ENCODE measurements at places on chromosomes 16 and 17.

DNA sequence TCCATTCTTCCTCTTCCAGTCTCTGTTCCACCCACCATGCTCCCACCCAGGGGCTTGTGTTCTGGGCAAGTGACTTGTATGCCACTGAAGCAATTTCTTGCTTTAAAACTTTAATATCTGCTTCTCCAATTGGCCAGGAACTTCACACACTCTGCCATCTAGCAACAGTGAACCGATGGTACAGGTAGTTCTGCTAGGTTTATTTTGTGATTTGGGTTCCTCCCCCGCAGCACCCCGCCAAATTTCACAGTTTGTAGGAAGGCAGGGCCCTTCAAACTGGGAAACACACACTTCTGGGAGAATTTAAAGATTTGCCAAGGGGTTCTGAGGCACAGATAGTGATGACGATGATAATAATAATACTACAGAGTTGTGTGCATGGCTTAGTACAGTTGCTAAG lies 3.3 kb downstream of the ARSG start:
- DNase-seq: no peak

DNA sequence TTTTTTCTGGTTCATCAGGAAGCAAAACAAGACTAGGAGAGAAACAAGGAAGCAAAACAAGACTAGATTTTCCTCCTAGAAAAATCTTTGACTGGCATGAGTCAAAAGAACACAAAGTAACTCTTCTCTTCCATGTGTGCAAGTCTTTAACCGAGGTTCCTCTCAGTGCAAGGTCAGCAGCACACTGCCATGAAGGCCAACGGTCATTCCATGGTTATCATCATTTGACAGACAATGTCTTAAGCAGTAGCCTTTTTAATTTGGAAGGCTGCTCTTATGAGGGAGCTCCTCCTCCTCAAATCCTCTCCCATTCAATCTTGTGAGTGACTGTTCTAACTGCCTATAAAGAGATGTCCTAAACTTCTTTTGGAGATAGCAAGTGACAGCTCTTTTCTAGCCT lies 15.4 kb upstream of the DHRS13 start:
- no peak for DNase-seq

GRCh38 chr16:63617047-63617989 lies 1504.5 kb downstream of the CDH11 start:
- no peak for DNase-seq

- DNase-seq: no peak
Observed at GRCh38 chr17:78575340-78575739, 1.9 kb downstream of the DNAH17 start.

DNA sequence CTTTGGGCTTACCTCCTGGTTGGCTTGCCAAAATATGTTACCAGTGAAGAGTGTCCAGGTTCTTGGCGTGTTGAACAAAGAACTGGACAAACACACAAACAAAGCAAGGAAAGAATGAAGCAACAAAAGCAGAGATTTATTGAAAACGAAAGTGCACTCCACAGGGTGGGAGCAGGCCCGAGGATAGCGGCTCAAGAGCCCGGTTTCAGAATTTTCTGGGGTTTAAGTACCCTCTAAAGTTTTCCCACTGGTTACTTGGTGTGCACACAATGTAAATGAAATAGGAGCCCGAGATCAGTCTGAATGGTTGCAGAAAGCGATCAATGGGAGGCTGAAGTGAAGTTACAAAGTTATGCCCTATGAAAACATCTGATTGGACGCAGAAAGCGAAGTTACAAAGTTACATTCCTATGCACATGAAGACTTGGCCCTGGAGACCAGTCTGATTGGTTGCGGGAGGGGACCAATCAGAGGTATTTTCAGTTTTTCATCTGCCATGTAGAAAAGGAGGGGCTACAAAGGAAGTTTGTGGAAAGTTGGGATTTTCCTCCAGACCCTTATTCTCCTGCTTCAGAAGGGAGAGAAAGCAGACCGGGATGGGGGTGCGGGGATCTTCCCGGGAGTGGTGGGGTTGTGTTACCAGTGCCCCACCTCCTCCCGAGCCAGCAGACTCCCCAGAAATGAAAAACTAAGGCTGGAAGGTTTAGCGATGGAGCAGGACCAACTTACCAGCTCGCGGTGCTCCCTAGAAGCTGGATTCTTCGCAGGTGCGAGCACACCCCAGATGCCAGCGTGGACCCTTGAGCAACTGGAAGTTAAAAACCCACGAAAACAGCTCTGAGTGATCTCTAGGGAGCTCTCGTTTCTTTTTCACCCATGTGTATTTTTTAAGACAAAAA lies at the start of gene SLFN12:
SLFN12 (minus strand) TSS at position 325 of the 899 bp plus-strand sequence. CDS start 9,472 bp downstream, outside the sequence.
- peak; percentile 93 for DNase-seq

DNA sequence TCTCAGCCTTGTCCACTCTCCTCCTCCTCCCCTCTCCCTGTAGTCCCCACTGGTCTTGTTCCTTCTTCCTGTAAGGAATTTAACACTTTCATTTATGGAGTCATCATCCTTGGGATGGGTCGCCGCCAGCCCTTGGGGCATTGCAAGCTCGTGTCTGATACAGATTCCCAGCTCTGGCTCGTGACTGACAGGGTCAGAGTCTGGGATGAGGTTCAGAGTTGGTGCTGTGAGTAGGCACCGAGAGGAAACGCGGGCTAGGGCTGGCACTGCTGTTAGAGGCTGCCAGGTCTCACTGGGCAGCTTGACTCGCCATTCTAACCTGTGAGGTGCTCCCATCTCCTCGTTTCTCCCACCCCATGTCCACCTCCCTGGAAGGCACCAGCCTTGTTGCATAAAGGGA lies 407.0 kb downstream of the SOX9 start:
- DNase-seq: no peak

DNA sequence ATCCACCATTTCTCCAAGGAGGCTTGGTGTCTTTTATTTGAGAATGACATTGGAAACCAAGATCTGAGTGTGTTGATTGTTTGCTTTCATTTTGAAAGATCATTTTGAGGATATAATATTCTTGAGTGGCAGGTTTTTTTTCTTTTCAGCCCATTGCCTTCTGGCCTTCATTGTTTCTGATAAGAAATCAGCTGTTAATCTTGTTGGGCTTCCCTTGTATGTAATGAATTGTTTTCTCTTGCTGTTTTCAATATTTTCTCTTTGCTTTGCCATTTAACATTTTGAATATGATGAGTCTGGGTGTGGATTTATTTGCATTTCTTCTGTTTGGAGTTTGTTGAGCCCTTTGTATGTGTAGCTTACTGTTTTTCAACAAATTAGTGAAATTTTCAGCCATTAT lies 22.0 kb downstream of the PRSS54 start:
- no peak for DNase-seq

DNA sequence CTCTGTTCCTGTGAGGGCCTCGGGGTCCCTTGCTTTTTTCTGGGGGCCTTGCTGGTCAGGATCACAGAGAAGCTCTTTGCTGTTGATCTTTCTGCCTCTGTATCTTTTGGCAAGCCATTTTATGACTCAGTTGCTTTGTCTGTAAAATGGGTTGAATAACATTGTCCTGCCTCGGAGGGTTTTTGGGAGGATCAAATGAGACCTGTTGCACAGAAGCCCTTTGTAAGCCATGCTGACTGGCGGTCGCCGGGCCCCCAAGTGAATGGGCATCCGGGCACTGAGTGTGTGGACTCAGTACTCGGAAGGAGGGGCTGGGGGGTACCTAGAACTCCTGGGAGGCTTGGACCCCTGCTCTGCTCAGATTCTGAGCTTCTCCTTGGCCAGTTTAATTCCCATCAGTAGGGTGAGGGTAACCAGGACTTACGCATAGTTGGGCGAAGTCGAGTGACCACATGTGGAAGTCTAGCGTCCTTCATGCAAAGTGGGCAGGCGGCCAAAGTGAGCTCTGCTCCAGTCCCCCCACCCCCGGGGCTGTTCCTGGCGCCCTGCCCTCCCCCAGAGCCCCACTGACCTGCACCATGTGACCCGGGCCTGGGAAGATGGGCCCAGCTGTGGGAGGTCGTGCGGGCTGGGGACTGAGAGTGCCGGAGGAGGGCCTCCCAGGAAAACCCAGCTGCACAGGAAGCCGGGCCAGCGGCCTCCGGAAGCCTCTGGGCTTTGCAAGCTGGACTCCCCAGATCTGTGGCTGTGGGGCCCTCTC lies 284.0 kb downstream of the SEC14L1 start:
- no peak for DNase-seq

DNA sequence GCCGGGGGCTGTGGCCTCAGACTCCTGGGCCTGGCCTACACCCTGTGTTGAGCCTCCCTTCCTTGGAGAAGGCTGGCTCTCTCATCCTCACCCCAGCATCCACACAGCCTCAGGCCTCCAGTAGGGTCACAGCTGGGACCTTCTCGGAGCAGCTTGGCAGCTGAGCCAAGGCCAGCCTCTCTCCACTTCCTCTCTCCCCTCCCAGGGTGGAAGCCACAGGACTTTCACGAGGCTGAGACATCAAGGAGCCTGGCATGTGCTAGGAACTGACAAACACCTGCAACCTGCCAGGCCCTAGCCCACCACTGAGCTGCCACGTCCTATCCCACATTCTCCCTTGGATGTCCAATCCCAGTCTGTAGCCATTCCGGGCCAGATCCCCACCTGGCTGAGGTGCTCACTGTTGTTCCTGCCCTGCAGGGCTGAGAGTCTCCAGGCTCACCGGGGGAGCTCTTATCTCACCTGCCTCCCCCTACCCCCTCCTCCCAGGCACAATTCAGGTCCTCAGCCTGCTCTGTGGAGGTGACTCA lies 3.1 kb downstream of the MMP15 start:
- no peak for DNase-seq
